ENCODE measurements at places on chromosomes 5 and 9. TPM values are rescaled to one million over a fixed set of nuclear protein-coding genes. Genes with fewer than 3 reads are reported as not detected.

The PRR16 gene
- total RNA-seq: 3.6 TPM

The PFDN1 gene
- total RNA-seq: 93.4 TPM

DNA sequence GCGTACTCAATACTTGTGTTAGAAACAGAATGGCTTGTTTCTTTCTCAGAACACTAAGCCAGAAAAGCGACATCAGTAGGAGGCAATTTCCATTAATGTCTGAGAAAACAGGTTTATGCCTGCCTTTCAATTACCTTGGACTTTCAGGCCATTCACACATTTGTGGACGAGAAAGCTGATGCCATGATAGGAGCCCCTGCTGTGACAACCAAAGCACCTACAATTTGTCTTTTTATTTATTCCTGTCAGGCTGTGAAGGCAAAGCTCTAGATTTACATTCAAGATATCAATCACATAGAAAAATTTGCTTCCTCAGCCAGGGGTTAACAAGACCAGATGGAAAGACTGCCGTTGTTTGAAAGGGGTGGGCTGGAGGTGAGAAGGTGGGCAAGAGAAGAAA lies 76.2 kb downstream of the C7 start:
- DNase-seq: no peak

DNA sequence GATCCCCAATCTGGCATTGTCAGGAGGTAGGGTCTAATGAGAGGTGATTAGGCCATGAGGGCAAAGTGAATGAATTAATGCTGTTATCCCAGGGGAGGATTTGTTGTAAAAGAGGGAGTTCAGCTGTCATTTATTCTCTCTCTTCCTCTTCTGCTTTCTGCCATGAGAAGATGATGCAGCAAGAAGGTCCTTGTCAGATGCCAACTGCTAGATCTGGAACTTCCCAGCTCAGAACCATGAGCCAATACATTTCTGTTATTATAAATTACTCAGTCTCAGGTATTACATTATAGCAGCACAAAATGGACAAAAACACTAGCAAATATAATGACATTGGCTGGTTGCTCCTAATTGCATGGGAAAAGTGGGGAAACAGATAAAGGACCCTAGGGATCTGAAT lies 15.6 kb upstream of the BICD2 start:
- no peak for DNase-seq

GRCh38 chr9:100082782-100083181 lies 16.0 kb downstream of the ERP44 start:
- no peak for DNase-seq

GRCh38 chr9:124934290-124934689 lies 6.6 kb downstream of the GOLGA1 start:
- no peak for DNase-seq

Data from breast epithelium (tissue), 4 donors.